Stimulated activated CD8-positive, alpha-beta memory T cell treated with anti-CD3 and anti-CD28 coated beads, Interleukin-12 subunit alpha, Interleukin-12 subunit beta, amount 100 ng/mL, for 1 hour (primary cell): ENCODE measurements at places on chromosomes 12 and 14.

GRCh38 chr12:57142121-57142520, 5.3 kb downstream of the LRP1-AS start:
- no peak for DNase-seq

GRCh38 chr14:100891051-100891450, 12.5 kb downstream of the RTL1 start:
- DNase-seq, result no peak

DNA sequence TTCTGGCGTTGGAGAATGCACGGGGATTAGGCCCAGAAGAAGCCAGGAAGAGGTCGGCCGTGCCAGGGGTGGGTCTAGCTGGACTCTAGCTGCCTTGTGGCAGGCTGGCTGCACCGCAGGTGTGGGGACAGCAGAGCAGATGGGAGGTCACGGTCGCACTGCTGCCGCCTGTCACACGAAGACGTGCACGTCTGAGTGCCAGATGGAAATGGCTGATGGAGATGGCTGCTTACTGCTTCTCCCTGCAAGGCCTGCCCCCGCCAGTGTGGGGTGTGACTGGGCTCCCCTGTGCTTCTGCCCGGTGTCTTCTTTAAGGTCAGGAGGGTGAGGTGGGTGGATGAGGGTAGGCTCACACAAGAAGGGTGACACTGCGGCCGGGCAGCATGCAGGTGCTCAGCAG, 79.0 kb downstream of the MOK start:
- no peak for DNase-seq

GRCh38 chr12:89999699-90000505, 291.3 kb upstream of the ATP2B1 start:
- DNase-seq, result no peak

- DNase-seq, result no peak
Measured at GRCh38 chr14:75234173-75235115, 44.2 kb upstream of the FOS start.

GRCh38 chr12:23862701-23863100, 86.8 kb downstream of the SOX5 start:
- no peak for DNase-seq

DNA sequence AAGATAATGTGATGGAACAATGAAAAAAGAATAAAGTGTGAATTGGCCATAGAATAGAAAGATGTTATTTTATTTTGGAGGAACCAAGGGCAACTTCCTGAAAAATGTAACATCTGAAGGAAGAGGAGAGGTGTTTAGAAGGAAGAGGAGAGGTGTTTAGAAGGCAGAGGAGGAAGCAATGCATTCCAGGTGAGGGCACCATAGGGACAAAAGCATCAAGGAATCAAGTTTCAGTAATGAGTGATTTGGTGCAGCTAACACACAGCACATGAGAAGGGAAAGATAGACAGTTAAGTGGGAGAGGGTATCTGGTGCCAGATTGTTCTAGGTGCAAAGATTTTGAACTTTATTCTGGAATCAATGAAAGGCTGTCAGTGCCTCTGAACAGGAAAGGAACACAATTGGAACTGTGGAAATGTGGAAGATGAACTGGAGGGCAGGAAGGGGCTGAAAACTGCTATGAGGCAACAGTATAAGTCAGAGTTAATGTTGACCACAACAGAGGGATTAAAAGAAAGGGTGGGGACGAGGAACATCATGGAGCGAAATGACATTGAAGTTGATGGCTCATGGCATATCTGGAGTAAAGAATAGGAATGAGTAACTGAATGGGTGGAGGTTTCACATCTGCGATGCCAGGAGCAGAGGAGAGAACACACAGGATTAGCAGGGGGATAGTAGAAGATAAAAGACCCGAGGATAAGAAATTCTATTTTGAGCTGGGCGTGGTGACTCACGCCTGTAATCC, 326.6 kb downstream of the LRIG3 start:
- DNase-seq, result no peak

DNA sequence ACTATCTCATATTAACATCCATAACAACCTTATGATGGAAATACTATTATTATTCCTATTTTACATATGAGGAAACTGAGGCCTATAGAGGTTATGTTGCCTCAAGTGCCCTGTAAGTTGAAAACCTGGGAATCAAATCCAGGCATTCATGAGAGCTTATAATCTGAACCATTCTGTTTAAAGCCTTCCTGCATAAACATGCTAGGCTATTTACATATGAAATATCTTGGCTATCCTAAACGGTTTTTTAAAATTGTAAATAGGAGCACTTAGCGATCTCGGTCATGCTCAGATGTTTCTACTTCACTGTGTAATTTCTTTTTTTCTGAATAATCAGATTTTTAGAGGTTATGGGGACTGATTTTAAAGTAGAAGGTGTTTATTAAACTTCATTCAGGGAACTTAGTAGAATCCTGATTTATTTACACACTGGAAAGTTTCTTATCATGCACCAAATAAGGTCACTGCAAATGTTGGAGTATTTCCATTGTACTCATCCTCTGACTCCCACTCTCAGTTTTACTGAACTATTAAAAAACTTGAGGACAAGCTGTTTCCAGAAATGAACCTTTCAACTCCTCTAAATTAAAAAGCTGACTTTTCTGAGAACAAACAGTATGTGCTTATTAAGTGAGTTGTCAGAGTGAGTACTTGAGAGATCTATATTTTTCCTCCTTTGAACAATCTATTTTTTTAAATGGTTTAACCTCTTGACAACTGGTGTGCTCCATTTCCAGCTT, 141.7 kb downstream of the PIK3C2G start:
- DNase-seq, result no peak

DNA sequence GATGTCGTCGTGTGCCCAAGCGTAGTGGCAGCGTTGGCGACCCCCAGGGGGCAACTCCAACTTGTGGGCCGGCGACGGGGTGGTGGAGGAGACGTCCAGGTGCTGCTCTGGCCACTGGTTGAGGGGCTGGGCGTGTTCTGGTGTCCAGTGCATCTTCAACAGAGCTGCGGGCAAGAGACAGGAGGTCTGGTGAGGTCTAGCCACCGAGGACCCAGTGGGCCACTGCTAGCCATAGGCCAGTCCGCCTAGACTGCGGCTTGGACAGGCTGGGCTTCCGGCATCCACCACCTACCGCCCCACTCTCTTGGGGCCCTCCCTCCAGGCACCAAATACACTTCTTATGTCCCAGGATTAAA, 26.3 kb downstream of the FIGNL2 start:
- DNase-seq, result no peak

- no peak for DNase-seq
Measured at GRCh38 chr12:28699029-28699428, 450.0 kb upstream of the FAR2 start.

- no peak for DNase-seq
Measured at GRCh38 chr14:89625244-89625713, 208.2 kb upstream of the FOXN3 start.
